Body of pancreas (tissue), 4 donors: ENCODE measurements at places on chromosomes 5 and 9. TPM values are rescaled to one million over a fixed set of nuclear protein-coding genes. Genes with fewer than 3 reads are reported as not detected.

GRCh38 chr5:42811591-42812446 lies at the start of gene SELENOP:
SELENOP (minus strand) TSS chr5:42811892; CDS start chr5:42808353, 3,539 bp downstream.
- peak within 1 kb of the TSS; percentile 85 for H3K27ac ChIP-seq
- DNase-seq, result peak; percentile 88
- no peaks in the 10 kb centered on the region for H3K27me3 ChIP-seq
- peaks cover under 1% of the 10 kb centered on the region for H3K36me3 ChIP-seq

GRCh38 chr9:95497772-95498171 lies 19.0 kb downstream of the PTCH1 start:
- H3K27ac ChIP-seq, result no peak overlapping the region
- H3K4me3 ChIP-seq, result no peak overlapping the region
- no peak for DNase-seq
- no peaks in the 10 kb centered on the region for H3K36me3 ChIP-seq
- peaks cover 8% of the 10 kb centered on the region for H3K4me1 ChIP-seq

DNA sequence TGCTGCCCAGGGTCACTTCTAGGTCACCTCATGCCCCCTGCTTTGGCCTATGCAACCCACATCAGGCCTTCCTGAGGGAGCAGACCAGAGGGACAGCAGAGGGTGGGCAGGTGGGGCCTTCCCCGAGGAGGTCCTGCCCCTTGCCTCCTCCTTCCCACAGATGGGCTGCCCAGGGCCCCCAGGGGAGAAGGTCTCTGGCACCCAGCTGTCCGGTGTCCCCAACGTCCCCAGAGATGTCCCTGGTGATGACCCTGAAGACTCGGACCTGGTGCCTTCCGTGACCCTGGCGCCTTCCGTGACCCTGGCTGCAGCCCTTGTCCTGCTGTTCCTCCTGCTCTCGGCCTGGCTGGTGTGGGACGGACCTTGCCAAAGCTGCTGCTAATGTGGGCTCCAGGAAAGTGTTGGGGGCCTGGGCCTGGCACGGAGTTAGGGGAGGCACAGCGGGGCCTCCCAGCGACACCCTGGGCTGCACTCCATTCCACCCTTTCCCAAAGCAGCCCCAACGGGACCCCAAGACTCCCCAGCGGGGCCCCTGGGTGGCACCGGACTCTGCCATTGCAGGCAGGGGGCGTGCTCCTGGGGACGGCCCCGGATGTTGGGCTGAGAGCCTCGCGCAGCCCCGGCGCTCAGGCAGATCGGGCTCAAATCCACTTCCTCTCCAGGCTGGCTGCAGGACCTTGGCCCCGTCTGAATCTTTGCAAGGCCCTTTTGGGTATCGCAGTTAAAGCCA lies 6.8 kb upstream of the SLC2A6 start:
- no peak for DNase-seq
- no peaks in the 10 kb centered on the region for H3K36me3 ChIP-seq
- no peak overlapping the region for H3K4me3 ChIP-seq

The WDR38 gene
- 0.78 TPM for total RNA-seq

DNA sequence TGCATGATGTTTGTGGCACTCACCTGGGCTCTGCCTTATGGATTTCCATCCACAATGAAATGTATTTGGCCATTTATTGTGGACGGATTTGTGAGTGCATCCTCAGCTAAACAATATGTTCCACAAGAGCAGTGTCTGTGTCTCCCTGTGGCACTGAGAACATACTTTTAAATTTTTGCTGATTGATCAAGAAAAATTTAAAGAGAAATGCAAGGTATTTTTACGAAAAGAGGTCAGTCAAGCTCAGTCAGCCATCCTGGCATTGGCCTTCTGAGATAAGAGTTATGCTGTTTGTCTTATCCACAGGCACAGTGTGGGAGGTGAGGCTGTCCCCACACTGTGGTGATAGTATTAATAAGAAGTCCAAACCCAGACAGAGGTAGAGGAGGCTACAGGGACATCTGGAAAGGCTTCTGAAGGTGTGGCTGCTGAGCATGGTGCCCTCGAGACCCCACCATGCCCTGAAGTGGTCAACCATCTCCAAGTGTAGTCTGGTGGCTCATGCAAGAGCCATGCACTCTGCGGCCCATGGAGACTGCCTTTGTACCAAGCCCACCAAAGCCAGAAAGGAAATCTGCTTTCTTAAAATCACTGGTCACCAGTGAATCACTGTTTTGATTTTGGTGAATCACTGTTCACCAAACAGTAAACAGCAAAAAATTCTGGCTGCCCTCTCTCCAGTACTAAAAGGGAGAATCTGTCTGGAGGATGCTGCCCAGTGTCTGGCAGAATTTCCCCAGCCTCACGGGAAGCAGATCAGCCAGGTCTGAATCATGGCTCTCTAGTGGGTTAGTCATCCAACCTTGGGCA lies 28.8 kb downstream of the SPOCK1 start:
- no peak overlapping the region for H3K4me3 ChIP-seq
- H3K4me1 ChIP-seq, result no peaks in the 10 kb centered on the region
- no peak overlapping the region for H3K27ac ChIP-seq
- H3K27me3 ChIP-seq, result no peaks in the 10 kb centered on the region

- no peaks in the 10 kb centered on the region for H3K36me3 ChIP-seq
- H3K4me3 ChIP-seq, result no peak overlapping the region
- H3K27ac ChIP-seq, result no peak overlapping the region
- no peak for DNase-seq
These were observed 220.1 kb downstream of the PRR16 start for GRCh38 chr5:120684213-120684612.
